ENCODE measurements at places on chromosomes 5 and 9.

GRCh38 chr9:121835587-121836365 lies 184.3 kb downstream of the DAB2IP start:
- DNase-seq: no peak

- DNase-seq: no peak
These were observed 499.1 kb downstream of the RASEF start for GRCh38 chr9:82563841-82564240.

DNA sequence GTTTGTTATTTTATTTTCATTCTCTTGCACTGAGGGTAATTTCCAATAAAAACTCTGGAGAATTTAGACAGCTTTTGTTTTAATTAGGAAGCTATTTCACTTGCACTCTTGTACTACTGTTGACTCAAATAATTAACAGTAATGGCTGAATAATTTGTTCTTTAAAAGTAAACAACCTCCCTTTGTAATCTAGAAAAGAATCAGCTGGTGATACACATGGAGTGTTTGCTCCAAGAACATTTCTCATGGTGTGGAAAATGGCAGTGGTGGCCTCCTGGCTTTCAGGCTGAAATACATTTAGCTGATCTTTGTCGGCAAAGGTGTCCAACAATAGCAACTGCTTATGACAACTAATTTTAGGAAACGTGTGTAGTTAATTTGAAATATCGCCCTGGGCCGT lies 129.4 kb downstream of the C9orf152 start:
- DNase-seq: no peak

GRCh38 chr5:116652196-116652729 lies 77.6 kb upstream of the SEMA6A start:
- peak; percentile 30 for DNase-seq

DNA sequence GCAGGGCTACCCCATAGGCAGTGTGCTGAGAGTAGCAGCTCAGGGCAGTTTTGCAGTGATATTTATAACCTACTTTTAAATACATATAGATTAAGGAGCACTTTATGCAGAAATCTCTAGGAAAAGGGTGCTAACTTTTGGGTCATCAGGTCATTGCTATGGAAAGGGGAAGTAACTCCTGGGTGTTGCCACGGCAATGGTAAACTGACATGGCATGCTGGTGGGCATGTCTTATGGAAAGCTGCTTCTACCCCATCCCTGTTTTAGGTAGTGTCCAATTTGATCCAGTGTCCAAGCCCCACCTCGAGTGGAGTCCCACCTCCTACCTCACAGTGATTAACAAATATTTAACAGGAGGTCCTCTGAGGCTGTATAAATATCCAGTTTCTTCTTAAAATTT lies 56.8 kb upstream of the XPA start:
- no peak for DNase-seq

GRCh38 chr9:110918316-110919049 lies 119.8 kb downstream of the LPAR1 start:
- no peak for DNase-seq

GRCh38 chr5:97229196-97229595 lies 46.1 kb upstream of the RIOK2 start:
- DNase-seq: no peak

DNA sequence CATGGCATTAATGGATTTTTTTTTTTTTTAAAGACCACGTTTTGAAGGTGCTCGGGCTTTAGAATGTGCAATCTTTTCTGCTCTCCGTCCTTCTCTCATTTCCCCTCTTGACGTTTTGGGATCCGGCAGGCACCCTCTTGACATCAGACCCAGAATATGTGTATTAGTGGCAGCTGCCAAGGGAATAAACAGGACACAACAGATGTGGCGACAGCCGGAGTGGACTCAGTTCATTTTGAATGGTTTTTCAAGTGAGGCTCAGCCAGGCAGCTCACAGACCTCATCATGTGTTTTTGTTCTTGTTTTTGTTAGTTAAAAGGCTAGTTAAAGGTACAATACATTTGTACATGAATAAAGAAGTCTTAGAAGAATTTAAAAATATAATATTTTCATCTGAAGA lies 365.0 kb upstream of the SEMA6A start:
- DNase-seq: no peak

GRCh38 chr9:128882677-128883603 lies 1.0 kb downstream of the LRRC8A start:
- no peak for DNase-seq

DNA sequence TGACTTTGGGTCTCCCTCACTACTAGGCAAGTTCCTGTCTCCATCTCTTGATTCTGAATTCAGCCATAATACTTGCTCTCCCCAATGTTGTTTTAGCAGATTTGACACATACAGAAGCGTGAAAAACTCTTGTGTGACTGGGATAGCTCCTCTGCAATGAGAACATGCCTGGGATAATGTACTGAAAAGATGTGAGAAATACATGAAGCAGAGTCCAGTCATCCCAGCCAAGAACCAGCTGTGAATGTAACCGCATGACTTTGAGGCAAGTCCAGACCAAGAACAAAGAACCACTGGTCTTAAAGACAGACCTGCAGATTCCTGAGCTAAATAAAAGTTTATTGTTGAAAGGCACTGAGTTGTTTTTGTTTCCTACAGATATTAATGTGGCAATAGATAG lies 135.0 kb downstream of the NMUR2 start:
- no peak for DNase-seq

DNA sequence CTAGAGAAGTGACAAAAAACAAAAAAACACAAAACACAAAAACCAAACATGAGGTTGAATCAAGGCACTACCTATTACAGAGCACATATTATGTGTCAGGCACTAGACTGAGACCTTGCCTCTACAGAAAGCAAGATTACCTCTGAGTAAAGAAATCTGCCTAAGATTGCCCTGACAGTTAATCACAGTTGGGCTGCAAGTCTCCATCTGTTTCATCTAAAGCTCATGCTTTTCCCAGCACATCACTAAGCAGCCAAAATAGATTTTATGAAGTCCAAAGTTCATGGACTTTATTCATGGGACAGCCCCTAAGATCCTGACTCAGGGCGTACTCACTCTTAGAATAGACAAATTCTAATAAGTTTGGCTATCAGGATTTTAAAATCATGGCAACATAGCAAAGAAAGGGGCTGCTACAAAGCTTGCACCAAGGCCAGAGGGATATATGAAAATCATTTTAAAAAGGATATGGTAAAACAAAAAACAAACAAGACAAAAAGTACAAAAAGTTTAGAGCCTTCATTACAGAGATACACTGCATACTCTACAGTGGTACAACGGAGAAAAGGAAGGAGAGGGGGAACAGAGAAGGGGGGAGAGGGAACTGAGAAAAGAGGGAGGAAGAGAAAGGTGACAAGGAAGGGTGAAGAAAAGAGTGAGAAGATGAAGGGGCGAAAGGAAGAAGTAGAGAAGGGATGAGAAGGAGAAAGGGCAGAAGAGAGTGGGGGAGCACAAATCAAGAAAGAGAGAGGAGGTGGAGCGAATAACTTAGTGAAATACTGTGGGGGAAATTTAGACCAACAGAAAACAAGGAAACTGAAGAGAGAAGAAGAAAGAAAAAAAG lies 58.2 kb downstream of the RICTOR start:
- DNase-seq: no peak

- DNase-seq: no peak
These were observed 113.1 kb downstream of the HTR4 start for GRCh38 chr5:148541054-148541835.

GRCh38 chr5:154166901-154167791 lies 23.4 kb upstream of the GALNT10 start:
- DNase-seq: no peak
